ENCODE measurements at places on chromosomes 3 and 15.
A peak's percentile ranks its signal among the peaks of the same experiment; 100 is the strongest.

DNA sequence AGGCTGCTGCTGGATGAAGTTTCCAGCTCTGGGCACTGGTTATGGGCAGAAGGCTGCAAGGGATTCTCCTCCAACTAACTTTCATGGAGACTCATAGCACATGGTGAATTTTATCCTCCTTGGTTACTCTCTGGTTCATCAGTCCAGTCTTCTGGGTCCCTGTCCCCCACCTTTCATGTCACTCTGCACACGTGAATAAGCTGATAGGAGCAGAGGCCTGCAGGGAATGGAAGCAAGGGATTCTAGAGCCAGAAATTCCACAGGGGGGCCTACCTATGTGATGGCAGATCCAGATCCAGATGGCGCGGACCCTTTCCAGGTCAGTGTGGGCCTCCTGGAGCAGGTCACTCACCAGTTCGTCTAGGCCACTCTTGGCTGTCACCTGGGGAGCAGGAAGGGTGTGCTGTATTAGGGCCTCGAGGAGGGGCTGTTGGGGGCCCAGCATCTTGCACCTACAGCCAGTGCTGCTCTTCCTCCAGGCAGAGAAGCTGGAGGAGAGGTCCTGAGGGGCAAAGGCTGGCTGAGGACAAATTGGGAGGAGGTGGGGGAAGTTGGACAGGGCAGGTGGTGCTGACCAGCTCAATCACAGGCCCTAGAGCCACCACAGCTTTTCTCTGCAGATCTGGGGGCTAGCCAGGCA, 30.2 kb downstream of the KY start:
- H3K4me3 ChIP-seq: no peak overlapping the region
- no peaks in the 10 kb centered on the region for H3K27me3 ChIP-seq
- no peak for DNase-seq

GRCh38 chr15:70016511-70016994, 81.2 kb downstream of the TLE3 start:
- peak overlapping the region; percentile 93 for H3K27ac ChIP-seq
- peak overlapping the region; percentile 69 for H3K4me3 ChIP-seq
- no peaks in the 10 kb centered on the region for H3K27me3 ChIP-seq
- no peak for DNase-seq

DNA sequence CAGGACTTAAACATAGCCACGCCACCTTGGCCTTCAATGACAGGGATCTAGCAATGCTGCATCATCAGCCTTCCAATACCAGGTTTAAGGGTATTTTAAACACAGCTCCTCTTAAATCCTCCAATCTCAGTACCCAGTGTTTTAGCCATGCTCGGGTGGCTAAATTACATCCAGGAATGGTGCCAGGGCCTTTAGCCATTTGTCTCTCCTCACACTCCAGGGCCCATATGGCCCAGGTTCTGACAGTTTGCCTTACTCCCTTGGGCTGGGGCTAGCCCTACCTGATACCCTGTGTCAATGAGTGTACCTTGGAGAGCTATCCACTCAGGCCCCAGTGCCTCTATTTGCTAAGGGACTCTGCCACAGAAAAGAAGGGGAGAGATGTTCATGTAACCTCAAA, 29.4 kb downstream of the ZNF589 start:
- H3K36me3 ChIP-seq: peaks cover 15% of the 10 kb centered on the region
- H3K27me3 ChIP-seq: no peaks in the 10 kb centered on the region
- H3K4me1 ChIP-seq: peaks cover 5% of the 10 kb centered on the region

GRCh38 chr3:52323526-52324295, 7.6 kb downstream of the DNAH1 start:
- no peak overlapping the region for H3K27ac ChIP-seq
- no peak overlapping the region for H3K4me3 ChIP-seq
- H3K27me3 ChIP-seq: no peaks in the 10 kb centered on the region
- H3K36me3 ChIP-seq: peaks cover 9% of the 10 kb centered on the region
- peaks cover 3% of the 10 kb centered on the region for H3K4me1 ChIP-seq

- no peak overlapping the region for H3K4me3 ChIP-seq
- DNase-seq: no peak
- H3K36me3 ChIP-seq: no peaks in the 10 kb centered on the region
- H3K4me1 ChIP-seq: peaks cover 3% of the 10 kb centered on the region
- H3K27me3 ChIP-seq: no peaks in the 10 kb centered on the region
These were observed 226.6 kb upstream of the HES1 start for GRCh38 chr3:193909387-193909786.

GRCh38 chr15:38758043-38758442, 193.4 kb upstream of the RASGRP1 start:
- no peaks in the 10 kb centered on the region for H3K4me1 ChIP-seq
- H3K27ac ChIP-seq: no peak overlapping the region
- no peak for DNase-seq
- peaks cover 14% of the 10 kb centered on the region for H3K27me3 ChIP-seq

DNA sequence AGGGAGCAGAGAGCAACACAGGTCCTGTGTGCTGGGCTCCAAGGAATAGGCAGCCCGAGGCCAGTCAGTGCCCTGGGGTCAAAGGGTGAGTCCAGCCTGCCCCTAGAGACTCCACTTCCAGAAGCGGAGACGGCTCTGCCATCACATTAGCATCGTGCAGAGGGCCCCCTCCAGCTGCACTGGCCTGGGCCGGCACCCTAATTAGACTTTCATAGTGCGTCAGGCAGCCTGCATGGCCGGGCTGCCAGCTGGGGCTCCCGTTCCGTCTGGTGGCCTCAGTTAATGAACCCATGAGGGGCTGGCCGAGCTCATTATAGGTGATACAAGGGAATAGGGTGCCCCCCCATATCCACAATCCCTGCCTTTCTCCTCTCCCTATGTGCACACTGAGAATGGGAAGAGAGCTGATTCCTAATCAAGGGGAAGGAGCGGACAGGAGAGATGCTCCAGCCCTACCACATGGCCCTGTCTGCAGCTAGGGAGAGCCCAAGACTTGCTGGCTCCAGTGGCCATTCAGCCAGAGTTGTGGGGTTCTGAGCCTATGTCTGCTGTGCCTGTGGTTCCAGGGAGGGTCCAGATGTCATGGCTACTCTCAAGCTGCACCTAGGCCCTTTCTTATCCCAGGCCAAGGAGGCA, 128.0 kb downstream of the SRGAP3 start:
- no peaks in the 10 kb centered on the region for H3K36me3 ChIP-seq
- H3K4me1 ChIP-seq: no peaks in the 10 kb centered on the region
- H3K4me3 ChIP-seq: no peak overlapping the region
- no peak overlapping the region for H3K27ac ChIP-seq

DNA sequence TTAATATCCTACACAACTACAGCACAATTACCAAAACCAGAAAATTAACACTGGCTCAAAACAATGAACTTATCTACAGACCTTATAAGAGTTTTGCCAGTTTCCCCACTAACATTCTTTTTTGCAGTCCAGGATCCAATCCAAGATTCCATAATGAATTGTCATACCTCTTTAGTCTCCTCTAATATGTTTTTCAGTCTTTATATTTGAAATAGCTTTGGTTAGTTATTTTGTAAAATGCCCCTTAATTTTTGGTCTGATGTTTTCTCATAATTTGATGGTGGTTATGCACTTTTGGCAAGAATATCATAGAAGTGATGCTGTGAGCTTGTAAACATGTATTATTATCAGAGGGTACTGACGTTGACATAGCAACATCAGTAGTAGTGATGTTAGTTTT, 124.3 kb downstream of the ISL2 start:
- no peak overlapping the region for H3K27ac ChIP-seq
- peaks cover 27% of the 10 kb centered on the region for H3K36me3 ChIP-seq
- no peak for DNase-seq
- no peak overlapping the region for H3K4me3 ChIP-seq

- DNase-seq: no peak
- no peak overlapping the region for H3K4me3 ChIP-seq
These were observed 3.9 kb downstream of the CPOX start for GRCh38 chr3:98589331-98590036.

DNA sequence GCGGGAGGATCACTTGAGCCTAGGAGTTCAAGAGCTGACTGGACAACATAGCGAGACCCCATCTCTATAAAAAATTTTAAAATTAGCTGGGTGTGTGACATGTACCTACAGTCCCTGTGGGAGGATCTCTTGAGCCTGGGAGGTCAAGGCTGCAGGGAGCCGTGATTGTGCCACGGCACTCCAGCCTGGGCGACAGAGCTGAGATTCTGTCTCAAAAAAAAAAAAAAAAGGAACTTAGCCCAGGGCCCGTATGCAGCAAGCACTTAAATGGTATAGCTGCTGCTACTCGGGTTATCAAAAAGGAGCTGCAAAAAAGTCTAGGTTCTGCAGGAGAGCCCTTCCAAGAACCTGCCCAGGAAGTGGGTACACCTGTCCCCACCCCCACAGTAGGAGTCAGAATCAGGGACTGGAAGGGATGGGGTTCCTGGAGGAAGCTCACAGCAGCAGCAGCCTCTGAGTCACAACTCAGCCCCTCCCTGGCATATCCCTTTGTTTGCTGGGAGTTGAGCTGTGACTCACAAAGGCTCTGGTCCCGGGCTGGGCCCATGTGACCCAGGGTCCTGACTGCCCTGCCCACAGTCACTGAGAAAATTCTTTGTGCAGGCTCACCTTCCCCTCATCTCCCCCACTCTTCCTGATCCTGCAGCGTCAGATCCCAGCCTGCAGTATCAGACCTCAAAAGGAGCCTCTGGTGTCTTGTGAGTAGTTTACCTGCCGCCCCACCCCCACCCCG, at the start of gene SPATA12:
TSS of gene SPATA12 (plus strand) at position 576 of the 733 bp plus-strand sequence. CDS start 13,031 bp downstream, outside the sequence.
- H3K36me3 ChIP-seq: peaks cover 3% of the 10 kb centered on the region
- H3K27ac ChIP-seq: no peak within 1 kb of the TSS
- H3K27me3 ChIP-seq: peaks cover 18% of the 10 kb centered on the region
- peaks cover 6% of the 10 kb centered on the region for H3K4me1 ChIP-seq

- peak; percentile 77 for DNase-seq
- peaks cover 36% of the 10 kb centered on the region for H3K4me1 ChIP-seq
- peak within 1 kb of the TSS; percentile 99 for H3K27ac ChIP-seq
- H3K36me3 ChIP-seq: peaks cover 2% of the 10 kb centered on the region
These were observed at the start of gene UBA3 for GRCh38 chr3:69080233-69080920. Gene UBA3, minus strand, starts transcription at chr3:69080365. Its CDS starts 12 bp downstream, at chr3:69080353.

- DNase-seq: no peak
- no peak overlapping the region for H3K27ac ChIP-seq
- no peaks in the 10 kb centered on the region for H3K27me3 ChIP-seq
- no peak overlapping the region for H3K4me3 ChIP-seq
- H3K36me3 ChIP-seq: peaks cover 10% of the 10 kb centered on the region
- H3K4me1 ChIP-seq: no peaks in the 10 kb centered on the region
These were observed 44.2 kb downstream of the ZMAT3 start for GRCh38 chr3:179027326-179027900.

DNA sequence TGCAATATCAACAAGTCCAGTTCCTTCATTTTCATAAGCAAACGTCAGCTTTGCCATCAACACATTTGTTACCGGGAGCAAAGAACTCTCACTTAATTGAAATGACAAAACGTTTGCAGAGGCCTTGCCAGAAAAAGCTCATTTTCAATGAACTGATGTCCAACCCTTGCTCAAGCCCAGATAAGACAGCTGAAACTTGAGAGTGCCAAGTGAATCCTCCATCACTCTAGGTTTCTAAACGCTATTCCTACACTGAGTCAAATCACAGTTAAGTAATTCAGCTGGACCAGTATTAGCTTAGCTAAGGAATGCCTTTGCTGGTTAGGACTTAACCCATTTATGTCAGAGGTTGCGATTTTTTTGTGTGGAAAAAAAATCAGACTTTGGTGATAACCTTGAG, 11.5 kb downstream of the CHSY1 start:
- no peak for DNase-seq
- H3K4me1 ChIP-seq: peaks cover 44% of the 10 kb centered on the region
- no peak overlapping the region for H3K4me3 ChIP-seq
- no peaks in the 10 kb centered on the region for H3K27me3 ChIP-seq
- no peaks in the 10 kb centered on the region for H3K36me3 ChIP-seq
- no peak overlapping the region for H3K27ac ChIP-seq

DNA sequence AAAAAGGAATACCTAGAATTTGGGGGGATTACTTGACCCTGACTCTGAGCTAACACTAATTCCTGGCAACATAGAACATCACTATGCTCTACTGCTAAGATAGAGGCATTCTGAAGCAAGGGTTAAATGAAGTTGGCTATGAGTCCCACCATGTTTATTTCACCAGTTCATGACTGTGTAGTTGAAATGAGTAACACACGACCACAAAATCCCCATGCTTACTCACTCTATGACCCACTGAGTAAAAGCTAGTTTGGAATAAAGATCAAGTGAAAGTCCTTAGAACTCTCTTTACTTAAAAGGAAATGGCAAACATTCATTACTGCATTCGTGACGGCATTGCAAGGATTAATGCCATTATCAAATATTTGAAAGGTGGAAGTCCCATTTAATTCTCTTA, 47.4 kb downstream of the MRPL46 start:
- peaks cover 6% of the 10 kb centered on the region for H3K27me3 ChIP-seq
- H3K27ac ChIP-seq: no peak overlapping the region
- H3K4me1 ChIP-seq: no peaks in the 10 kb centered on the region
- no peak for DNase-seq
- no peak overlapping the region for H3K4me3 ChIP-seq

- H3K27ac ChIP-seq: no peak overlapping the region
- no peak for DNase-seq
- H3K4me3 ChIP-seq: no peak overlapping the region
- peaks cover 2% of the 10 kb centered on the region for H3K27me3 ChIP-seq
- no peaks in the 10 kb centered on the region for H3K4me1 ChIP-seq
- H3K36me3 ChIP-seq: no peaks in the 10 kb centered on the region
These were observed 122.7 kb downstream of the WNT5A start for GRCh38 chr3:55364421-55364820.

GRCh38 chr3:169940470-169941181, 26.0 kb upstream of the SEC62 start:
- H3K36me3 ChIP-seq: peaks cover 2% of the 10 kb centered on the region
- H3K4me1 ChIP-seq: peaks cover 43% of the 10 kb centered on the region
- no peaks in the 10 kb centered on the region for H3K27me3 ChIP-seq
- peak overlapping the region; percentile 54 for H3K4me3 ChIP-seq

GRCh38 chr15:66803182-66803729, 101.2 kb downstream of the SMAD6 start:
- H3K4me1 ChIP-seq: no peaks in the 10 kb centered on the region
- H3K27me3 ChIP-seq: peaks cover 6% of the 10 kb centered on the region
- no peak for DNase-seq
- H3K36me3 ChIP-seq: no peaks in the 10 kb centered on the region
- no peak overlapping the region for H3K4me3 ChIP-seq

DNA sequence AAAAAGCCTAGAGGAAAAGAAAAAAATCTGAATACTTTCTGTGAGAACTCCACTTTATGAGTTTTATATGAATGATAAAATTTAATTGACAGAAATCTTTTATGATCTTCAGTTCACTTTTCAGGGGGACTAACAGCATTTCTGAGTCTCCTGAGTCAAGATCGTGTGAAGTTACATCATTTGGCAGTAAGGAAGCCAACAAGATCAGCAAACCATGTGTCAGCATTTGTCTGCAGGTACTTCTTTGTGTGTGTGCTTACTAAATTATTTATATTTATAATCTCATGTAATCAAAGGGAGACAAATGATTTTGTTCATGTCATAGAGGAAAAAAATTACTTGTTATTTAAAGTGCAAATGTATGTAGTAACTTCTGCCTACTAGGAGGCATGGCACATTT, 217.6 kb downstream of the MBNL1 start:
- H3K27me3 ChIP-seq: no peaks in the 10 kb centered on the region
- DNase-seq: no peak
- H3K4me1 ChIP-seq: peaks cover 3% of the 10 kb centered on the region
- H3K27ac ChIP-seq: no peak overlapping the region
- H3K36me3 ChIP-seq: peaks cover 15% of the 10 kb centered on the region

GRCh38 chr3:76497636-76498035, 542.3 kb upstream of the ROBO2 start:
- DNase-seq: no peak
- H3K36me3 ChIP-seq: no peaks in the 10 kb centered on the region
- no peaks in the 10 kb centered on the region for H3K4me1 ChIP-seq
